Esophagus squamous epithelium (tissue), 5 donors: ENCODE measurements at places on chromosomes 16 and 17.

GRCh38 chr16:72234387-72234786 is 62.4 kb upstream of the PMFBP1 start:
- no peak for DNase-seq

GRCh38 chr16:17526956-17527937 is 56.5 kb upstream of the XYLT1 start:
- no peak for DNase-seq

GRCh38 chr17:32865141-32865540 is 11.8 kb downstream of the MYO1D start:
- no peak for DNase-seq

DNA sequence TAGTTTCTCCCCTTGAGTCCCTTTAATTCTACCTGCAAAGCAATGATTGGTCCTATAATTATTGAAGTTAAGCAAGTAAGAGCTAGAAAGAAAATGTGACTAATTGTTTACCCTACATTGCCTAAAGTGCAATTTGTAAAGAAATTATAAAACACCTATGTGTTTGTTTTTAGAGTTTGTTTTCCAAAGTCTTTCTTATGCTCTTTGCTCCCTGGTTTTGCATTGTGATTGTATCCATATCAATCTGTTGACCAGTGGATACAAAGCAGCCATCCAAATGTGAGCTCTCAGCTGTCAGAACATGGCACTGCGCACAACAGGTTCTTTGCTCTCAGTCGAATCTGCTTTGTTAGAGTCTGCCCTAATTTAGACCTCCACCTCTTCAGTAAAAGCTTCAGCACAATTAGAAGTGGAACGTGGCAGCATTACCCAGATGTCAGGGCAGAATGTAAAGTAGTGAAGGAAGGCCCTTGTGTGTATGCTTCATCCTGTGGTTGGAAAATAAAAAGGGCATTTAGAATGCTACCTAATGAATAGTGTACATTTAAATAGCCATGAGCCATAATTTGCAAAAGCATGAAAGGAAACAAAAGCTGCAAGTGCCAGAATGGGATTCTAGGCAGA is 70.5 kb downstream of the AATF start:
- DNase-seq = no peak

DNA sequence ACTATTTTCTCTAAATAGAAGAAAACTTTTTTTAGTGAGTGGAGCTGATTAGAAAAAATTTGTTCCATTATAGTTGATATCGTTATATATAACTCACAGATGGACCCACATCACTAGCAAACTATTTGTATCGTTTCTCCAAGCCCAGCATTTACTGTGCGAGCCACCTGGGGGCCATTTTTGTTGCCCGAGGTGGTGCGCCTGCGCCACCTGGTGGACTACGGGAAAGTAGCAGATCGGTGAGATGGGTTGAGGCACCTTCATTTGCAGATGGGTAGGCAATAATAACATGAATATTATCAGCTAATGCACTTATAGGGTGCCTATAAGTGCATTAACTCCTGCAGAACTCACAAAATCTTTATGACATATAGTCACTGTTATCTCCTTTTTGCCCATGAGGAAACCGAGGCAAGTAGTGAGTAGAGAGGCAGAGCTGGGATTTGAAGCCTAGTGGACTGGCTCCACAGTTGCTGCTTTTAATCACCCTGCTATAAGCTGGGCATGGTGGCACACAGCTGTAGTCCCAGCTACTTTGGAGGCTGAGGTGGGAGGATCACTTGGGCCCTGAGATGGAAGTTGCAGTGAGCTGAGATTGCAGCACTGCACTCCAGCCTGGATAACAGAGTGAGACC is 23.2 kb upstream of the NTN1 start:
- no peak for DNase-seq

GRCh38 chr17:83138820-83139219 is 59.4 kb downstream of the METRNL start:
- DNase-seq = no peak

DNA sequence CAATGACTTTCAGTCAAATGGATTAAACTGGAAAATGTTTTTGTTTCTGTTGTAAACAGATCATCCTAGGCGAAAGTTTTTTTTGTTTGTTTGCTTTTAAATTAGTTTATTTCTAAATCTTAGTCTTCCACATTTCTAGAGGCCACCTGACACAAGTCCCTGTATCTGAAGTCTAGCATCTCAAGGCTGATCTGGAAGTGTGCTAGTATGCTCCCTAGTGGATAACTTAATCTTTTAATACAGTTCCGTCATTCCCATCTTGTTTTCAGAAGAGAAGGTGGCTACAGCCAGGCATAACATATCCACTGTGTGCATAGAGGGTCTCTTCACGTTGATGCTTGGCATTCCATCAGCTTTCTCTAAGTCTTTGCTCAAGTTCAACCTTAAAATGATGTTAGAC is 7.6 kb downstream of the IFT20 start:
- no peak for DNase-seq

DNA sequence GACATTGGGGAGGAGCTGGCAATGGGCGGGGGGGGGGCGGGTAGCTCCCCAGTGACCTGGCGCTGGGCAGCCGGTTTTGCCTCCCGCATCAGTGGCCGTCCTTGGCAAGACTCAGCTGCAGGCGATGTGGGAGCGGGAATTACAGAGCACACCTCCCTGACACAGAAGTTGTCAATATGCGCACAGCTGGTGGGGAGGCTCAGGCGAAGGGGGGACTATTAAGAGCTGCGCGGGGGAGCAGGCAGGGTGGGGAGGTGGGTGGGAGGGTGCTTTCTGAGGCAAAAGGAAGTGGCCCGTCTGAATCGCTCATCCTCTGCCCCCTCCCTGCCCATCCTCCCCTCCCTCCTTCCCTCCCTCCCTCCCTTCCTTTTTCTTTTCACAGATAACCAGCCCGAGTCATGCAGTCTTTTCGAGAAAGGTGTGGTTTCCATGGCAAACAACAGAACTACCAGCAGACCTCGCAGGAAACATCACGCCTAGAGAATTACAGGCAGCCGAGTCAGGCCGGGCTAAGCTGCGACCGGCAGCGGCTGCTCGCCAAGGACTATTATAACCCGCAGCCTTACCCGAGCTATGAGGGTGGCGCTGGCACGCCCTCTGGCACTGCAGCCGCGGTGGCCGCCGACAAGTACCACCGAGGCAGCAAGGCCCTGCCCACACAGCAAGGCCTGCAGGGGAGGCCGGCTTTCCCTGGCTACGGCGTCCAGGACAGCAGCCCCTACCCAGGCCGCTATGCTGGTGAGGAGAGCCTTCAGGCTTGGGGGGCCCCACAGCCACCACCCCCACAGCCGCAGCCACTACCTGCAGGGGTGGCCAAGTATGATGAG is 44.0 kb downstream of the SREBF1 start:
- DNase-seq = no peak

DNA sequence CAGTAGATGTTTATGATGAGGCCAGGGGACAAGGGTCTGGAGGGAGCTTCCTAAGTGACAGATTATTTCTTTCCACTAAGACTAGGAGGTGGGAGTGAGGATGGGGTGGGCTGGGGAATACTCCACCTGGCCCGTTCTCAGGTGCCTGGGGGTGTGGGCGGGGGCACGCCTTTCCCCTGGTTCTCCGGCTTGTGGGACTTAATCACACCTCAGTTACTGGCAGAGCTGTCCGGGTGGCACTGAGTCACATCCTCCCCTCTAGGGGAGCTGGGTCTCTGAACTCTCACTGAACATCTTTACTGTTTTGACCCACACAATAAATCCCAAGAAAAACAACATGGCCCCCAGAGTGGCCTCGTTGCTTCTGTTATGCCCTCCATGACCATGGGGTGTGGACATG is 332.8 kb downstream of the MAF start:
- no peak for DNase-seq
